ENCODE measurements at places on chromosomes 7 and 10.

DNA sequence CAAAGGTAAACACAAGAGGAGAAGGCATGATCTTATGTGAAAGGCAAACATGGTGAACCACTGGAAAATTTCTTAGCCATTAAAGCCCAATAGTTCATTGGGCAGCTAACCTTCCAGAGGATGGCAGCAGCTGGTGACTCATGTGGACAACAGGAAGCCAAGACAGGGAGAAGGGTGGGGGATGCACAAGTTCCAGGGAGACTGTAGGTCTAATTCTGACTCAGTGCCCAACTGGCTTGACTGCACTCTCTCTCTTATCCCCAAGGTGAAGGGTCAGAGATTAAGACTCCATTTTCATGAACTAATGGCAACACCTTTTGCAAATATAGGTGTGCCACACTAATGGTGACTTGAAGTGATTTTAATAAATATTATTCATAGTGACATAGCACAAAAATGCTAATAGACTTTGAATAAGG, 47.9 kb upstream of the SLC35B4 start:
- no peak for DNase-seq

DNA sequence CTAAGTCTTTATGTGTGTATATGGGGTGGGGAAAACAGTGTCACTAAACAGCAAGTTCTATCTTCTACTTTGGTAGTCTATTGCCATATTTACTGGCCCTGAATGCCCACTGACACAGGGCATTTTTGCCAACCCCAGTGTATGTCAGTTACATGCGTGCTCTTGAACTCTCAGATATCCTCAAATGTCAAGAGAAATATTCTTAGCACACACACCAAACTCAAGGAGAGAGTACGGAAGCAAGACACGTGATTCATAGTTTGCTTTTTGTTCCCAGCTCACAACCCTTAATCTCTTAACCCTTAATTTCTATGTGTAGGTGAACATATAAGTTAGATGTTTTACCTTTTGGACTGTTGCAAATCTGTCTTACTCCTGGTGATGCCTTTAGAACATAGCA, 39.3 kb downstream of the EPC1 start:
- no peak for DNase-seq

DNA sequence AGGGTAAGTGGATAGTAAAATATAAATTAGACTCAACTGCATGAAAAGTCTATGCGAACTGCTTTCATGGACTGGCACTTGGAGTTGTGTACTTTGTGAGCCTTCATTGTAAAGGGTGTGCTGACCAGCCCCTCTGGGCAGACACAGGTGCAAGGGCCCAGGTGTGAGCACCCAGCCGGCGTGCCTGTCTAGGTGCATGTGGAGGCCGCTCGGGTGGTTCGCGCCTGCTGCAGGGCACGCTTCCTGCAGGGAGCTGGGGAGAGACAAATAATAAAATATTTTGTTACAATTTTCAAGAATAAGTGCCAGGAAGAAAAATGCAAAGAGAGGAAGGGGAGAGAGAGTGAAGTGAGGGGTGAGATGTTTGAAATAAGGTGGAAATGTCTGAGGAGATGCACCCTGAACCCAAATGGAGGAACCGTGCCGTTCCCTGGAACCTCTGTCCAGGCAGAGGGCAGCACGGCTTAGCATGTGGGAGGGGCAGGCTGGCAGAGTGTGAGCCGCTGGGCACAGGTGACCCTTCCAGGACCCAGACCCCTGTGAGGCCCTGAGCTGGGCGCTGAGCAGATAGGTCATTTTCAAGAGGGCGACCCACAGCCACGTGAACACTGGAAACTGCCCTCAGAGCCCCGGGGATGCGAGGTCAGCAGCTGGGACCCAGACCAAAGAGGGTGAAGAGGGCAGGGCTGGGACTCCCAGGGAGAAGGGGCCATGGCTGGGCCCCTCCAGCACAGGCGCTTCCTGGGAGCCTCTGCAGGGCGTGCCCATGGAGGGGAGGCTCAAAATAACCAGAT, 28.7 kb downstream of the RNF32 start:
- no peak for DNase-seq

DNA sequence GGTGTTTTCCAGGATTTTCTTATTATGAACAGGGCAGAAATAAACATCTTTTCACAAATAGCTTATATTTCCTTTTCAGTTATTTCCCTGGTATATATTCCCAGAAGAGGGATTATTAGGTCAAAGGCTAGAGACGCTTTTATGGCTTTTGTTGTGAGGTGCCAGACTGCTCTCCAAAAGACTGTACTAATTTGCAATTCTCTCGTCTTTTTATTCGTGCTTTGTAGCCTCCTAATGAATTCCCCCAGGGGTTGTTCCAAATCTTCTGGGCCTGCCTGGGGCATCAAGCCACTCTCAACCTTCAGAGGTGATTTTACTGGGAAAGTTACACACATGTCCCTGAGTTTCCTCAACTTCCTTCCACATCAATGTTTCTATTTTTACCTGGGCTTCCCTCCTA, 34.0 kb upstream of the R3HCC1L start:
- DNase-seq, result no peak

- DNase-seq, result peak; percentile 64
These were observed 11.0 kb downstream of the MYOF start for GRCh38 chr10:93471110-93471651.

- DNase-seq, result no peak
These were observed 97.2 kb downstream of the SLC25A13 start for GRCh38 chr7:96224685-96225084.

DNA sequence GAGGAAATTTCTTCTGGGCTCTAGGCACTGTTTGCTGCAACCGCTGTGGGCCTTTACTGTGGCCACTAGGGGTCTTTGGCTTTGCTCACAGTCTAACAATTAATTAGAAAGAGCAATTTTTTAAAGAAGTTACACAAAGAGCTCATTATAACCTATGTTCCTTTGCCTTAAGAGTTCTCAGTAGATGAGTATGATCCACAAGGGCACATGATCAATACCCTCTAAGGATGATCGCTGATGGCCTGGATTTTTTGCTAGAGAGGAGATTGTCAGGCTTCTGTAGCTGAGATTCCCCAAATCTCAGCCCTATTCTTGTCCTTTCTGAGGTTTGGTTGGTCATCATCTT, 80.8 kb upstream of the RHOBTB1 start:
- DNase-seq, result no peak

DNA sequence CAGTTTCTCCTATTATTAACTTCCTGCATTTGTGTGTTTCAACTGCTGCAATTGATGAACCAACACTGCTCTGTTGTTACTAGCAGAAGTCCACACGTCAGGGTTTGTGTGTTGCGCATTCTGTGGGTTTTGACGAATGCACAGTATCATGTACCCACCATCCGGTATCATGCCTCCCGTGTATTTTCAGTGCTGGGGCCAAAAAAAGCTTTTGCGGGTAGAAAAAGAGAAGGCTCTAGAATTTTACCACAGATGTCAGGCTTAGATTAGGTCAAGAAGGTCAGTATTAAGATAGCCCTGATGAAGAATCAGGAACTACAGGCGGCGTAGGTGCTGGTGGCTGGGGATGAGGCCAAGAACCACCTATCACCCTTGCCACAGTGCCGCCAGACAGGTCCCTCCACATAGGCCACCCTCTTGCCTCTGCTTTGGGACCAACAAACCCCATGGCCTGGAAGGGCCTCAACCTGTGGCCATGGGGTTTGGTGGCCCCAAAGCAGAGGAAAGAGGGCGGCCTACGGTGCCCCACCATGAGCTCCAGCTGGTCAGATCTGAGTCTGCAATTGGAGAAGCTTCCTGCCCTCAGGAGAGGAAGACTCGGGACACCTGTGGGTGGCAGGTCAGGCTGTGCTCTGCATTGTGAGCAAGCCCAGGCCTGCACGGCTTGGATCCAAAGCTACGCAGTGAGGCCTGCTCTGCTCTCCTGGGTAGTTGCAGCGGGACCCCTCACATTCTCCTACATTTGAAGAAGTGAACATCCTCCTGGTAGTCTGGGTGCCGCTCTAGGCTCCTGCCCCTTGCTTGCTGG, 71.9 kb downstream of the MKI67 start:
- no peak for DNase-seq

GRCh38 chr7:109126404-109127050, 556.9 kb downstream of the DNAJB9 start:
- no peak for DNase-seq

GRCh38 chr7:75921479-75921878, 6.5 kb downstream of the POR start:
- no peak for DNase-seq

DNA sequence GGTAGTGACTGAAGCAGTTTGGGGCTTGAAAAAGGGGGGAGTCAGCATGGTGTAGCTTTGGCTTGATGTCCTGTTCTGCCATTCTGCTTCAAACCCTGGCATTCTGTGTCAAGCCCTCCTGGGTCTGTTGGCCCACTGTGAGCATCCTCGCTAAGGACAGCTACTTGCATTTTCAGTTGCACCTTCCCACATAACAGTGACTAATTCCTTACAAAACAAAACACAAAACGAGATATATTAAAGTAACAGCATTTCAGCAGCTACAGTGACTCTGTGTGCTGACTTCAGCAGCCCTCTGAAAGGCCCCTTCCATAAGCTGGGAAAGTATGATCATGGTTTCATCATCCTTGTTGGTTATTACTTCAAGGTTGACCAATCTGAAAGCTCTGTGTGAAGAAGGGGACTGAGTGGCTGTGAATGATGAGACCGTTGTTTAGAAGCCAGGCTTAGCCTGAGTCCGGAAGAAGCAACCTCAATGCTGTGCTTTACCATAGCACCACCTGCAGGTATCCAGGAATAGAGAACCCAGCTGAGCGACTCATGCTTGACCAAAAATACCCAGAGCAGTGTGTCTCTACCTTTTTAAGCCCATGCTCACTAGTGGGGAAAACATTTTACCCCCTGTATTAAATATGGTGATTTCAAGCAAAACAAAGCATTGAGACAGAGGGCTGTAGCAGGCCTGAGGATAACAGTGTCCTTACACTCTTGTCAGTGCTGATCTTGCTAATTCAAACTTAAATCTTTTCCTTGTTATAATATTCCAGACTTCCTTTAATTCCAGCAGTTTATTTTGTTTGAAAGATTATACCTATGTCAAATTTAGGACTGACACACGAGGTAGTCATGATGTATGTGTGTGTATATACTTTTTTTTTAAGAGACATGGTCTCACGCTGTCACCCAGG, 42.6 kb upstream of the CC2D2B start:
- DNase-seq, result no peak

GRCh38 chr7:128928159-128928813, 9.4 kb upstream of the IRF5 start:
- no peak for DNase-seq

GRCh38 chr7:139730746-139731612, 46.8 kb downstream of the HIPK2 start:
- no peak for DNase-seq
